ENCODE measurements at places on chromosomes 13 and 19.
A peak's percentile ranks its signal among the peaks of the same experiment; 100 is the strongest.

GRCh38 chr13:109180905-109181425 is 551.6 kb downstream of the MYO16 start:
- peak; percentile 41 for DNase-seq

DNA sequence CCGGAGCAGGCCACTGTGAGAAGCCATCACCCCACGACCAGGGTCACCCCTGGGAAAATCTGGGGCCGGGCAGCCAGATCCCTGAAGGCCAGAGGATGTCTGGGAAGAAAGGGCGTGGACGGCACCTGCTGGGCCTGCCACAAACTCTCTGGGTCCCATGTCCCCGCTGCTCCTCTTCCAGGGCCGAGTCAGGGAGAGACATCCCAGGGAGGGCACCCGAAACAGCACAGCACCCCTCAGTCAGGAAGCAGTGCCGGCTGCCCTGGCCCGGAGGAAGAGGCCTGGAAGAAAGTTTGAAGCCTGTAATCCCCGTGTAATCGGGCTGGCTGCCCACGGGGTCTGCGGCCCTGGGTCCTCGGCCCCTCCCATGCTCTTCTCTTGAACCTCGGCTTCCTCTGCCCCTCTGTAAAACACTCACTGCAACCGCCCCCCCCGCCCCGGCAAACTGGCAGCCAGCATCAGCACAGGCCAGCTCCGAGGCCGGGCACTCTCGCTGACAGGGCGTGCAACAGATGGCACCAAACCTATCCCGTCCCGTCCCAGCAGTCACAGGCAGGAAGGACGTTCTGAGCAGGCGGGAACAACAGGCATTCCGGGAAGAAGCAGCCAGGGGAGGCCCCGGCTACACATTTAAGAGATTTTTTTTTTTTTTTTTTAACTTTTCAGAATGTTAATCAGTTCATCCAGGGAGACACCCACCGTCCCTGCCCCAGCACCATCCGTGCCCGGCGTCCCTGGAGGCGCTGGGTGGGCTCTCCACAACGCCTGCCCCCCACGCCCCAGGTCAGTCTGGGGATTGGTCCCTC is 1.5 kb downstream of the SBNO2 start:
- DNase-seq: peak; percentile 65

DNA sequence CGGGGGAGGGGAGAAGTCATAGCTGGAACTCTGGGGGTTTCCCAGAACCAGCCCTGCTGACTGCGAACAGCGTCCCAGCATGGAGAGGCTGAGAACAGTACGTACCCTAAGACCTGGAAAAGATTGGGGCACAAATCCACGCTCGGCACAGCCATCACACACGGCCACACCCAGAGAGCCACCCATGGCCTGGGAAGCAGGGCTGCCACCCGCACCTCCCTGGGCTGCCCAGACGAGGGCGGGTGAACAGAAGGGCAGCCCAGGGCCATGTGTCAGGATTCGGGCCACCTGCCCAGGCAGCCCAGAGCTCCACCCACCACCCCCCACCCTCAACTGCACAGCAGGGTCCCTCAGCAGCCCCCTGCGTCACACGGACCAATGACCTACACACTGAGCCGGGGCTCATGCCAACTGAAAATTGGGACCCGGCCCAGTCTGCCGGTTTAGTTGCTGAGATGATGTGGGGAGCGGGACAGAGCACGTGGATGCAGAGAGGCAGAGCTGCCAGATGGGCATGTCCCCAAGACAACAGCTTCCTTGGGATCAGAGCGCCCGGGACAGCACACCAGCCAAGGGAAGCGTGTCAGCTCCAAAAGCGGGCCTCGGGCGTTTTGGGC is 8.5 kb downstream of the UBXN6 start:
- DNase-seq: no peak

DNA sequence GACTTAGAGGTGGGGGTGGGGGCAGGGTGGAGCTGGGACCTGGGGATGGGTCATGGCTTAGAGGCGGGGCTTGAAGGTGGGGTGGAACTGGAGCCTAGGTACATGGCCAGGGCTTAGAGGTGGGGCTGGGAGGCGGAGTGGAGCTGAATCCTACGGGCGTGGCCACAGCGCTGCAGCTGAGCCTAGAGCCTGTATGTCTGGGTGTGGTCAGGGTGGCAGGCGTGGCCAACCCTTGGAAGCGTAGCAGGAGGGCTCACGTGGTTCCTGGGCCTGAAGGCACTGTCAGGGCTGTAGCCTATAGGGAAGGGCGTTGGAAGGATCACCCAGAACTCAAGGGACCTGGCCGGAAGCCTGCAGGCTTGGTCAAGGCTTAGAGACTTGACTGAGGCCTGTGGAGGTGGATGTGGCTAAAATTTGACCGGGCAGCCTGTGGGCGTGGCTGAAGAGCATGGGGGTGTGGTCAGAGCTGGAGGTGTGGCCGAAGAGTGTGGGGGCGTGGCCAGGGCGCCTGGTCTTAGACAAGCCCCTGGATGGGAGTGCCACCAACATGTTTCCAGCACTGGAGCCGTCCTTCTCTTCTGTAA is 24.3 kb downstream of the COLGALT1 start:
- DNase-seq: peak; percentile 90

DNA sequence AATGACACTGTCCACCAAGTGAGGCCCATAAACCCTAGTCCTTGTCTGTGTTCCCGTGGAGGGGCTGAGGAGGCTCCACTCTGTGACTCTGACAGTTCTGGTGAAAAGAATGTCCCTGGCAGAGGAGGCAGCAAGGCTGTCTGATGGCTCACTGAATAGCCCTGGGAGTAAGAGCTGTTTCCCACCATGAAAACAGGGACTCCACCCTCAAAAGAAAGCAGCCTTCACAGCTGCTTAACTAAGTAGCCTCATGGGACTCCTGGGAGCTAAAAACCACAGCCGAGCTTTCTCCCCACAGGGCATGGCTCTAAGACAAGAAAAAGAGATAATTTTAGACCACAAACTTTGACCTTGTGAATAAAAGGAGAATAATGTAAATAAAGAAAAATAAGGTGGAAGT is 135.1 kb upstream of the FRY start:
- peak; percentile 13 for DNase-seq

DNA sequence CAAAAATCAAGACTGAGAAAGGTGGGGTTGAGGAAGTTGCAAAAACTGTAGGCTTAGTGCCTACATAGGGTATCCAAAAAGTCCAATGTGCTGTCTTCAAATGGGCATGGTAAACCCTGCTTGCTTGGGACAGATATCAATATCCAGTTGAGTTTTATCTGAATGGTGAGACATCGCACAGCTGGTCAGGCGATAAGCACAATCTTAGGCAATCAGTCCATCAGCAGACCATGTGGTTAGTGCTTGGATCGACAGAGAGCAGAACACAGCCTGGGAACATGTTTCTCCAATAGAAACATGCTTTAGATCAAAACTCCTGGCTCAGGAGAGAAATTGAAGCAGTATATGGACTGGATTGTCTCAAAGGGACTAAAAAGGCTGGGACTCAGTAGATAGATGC is 151.3 kb upstream of the IPO5 start:
- peak; percentile 24 for DNase-seq

GRCh38 chr19:1161716-1162115 is 12.4 kb downstream of the SBNO2 start:
- no peak for DNase-seq

DNA sequence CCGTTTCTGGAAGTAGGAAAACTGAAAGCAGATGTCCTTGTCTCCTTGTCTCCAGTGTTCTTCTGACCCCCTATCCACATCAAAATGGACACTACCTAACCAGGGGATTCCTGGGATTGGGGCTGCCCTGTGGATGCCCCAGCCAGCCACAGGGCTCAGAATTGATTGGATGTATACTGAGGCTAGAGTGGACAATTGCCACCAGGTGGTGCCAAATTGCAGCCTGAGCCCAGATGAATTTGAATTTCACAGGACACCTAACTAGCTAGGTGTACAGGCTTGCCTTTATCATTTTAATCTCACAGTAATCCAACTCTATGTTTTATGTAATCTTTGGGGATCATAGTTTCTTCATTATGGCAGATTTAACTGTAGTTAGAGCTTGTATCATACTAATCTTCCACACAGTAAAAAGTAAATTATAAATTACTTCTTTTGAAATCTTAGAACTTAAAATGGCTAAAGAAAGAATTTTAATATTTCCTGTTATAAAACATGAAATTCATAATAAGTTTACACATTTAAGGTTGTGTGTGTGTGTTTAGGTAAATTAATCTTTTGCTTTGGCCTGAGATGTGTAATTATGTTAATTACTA is 58.0 kb downstream of the PIBF1 start:
- DNase-seq: peak; percentile 76

DNA sequence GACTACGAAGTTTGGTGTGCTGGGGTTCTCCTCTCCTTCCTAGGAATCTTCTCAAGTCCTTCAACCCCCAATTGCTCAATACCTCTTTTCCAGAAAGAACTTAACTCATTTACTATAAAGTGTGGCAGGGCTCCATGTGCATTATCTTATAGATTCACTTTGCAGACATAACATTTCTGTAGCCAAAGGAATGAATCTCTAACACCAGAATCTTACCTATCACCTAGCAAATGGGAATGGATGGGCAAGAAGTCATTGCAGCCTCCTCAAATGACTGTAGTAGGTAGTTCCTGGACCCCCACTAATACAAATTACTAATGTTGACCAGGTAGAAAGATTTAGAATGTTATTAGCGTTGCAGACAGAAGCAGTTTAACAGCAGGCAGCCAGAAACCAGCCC is 5.7 kb upstream of the CACNA1A start:
- DNase-seq: no peak

DNA sequence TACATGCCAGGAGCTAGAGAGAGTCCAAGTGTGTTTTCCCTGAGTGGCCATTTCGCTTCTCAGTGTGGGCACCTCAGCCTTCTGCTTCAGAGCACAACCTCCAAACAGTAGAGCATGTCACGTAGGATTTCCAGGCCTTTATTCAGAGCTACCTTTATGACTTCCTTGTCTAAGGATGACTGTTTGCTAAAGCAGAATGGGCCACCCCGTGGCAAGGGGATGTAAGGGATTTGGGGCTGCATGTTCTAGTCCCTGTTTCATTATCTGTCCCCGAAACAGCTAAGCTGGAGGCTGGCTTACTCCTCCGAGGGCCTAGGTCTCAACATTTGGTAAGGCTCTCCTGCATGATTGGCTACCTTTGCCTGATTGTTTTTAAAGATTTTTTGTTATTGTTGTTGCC is 6.0 kb downstream of the RNASEH2B start:
- DNase-seq: peak; percentile 56

Measured in mesendoderm (in vitro differentiated cells).